Glutamatergic neuron (in vitro differentiated cells): ENCODE measurements at places on chromosomes 13 and 19. TPM values are rescaled to one million over a fixed set of nuclear protein-coding genes. Genes with fewer than 3 reads are reported as not detected.

DNA sequence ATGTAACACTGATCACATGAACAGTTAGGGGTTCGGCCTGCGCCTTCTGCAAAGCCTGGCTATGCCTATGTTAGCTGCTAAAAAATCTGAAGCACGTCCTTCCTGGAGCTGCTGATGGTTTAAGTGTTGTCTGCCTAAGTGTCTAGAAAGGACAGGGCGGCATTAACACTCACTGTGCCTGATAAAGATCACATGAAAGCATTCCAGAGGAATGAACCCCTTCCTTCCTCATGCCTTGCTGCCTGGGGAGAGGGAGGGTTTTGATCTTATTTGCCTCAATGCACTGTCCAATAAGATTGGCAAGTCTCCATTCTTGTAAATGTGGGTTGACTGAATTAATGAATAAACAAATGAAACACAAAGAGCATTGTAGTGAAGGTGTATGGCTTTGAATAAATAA, 5.2 kb downstream of the DOCK9 start:
- no peak overlapping the region for H3K4me3 ChIP-seq
- H3K27ac ChIP-seq, result no peak overlapping the region
- H3K36me3 ChIP-seq, result no peaks in the 10 kb centered on the region
- H3K27me3 ChIP-seq, result peaks cover 2% of the 10 kb centered on the region

Gene ZNF486
- total RNA-seq, result 69.8 TPM

DNA sequence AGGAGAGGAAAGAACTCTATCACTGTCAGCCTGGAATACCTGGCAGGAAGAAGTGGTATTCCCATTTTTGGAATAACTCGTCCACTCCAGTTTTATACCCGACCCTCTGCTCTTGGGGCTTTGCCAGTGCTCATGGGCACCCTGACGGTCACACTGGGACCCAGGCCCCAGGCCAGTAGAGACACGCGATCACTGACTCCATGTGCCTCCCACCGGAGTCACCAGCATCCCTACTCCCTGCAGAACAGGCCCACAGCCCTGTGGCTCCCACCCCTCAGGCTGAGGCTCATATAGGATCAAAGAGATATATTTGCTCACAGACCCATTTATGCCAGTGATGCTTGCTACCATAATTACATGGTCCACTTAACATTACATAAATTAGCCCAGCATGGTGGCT, 3.5 kb downstream of the GRTP1 start:
- H3K27ac ChIP-seq, result no peak overlapping the region
- no peaks in the 10 kb centered on the region for H3K27me3 ChIP-seq
- no peak for DNase-seq
- H3K36me3 ChIP-seq, result no peaks in the 10 kb centered on the region
- H3K4me1 ChIP-seq, result peaks cover 4% of the 10 kb centered on the region

- H3K4me3 ChIP-seq, result no peak overlapping the region
- H3K36me3 ChIP-seq, result no peaks in the 10 kb centered on the region
- H3K27me3 ChIP-seq, result peaks cover 5% of the 10 kb centered on the region
- H3K27ac ChIP-seq, result no peak overlapping the region
- no peak for DNase-seq
These were observed 515.3 kb downstream of the IRS2 start for GRCh38 chr13:109271061-109271460.

GRCh38 chr19:17357724-17358123, 19.4 kb downstream of the PLVAP start:
- DNase-seq, result no peak
- H3K27me3 ChIP-seq, result peaks cover 7% of the 10 kb centered on the region
- no peak overlapping the region for H3K27ac ChIP-seq
- no peaks in the 10 kb centered on the region for H3K36me3 ChIP-seq

- H3K4me1 ChIP-seq, result no peaks in the 10 kb centered on the region
- H3K4me3 ChIP-seq, result no peak overlapping the region
- peaks cover 15% of the 10 kb centered on the region for H3K27me3 ChIP-seq
- no peak overlapping the region for H3K27ac ChIP-seq
These were observed 52.0 kb upstream of the SPACA7 start for GRCh38 chr13:112324116-112324515.

- peaks cover 4% of the 10 kb centered on the region for H3K36me3 ChIP-seq
- H3K4me3 ChIP-seq, result no peak overlapping the region
- H3K4me1 ChIP-seq, result no peaks in the 10 kb centered on the region
- no peak overlapping the region for H3K27ac ChIP-seq
These were observed 27.5 kb downstream of the VRK3 start for GRCh38 chr19:49997709-49998108.

- H3K4me1 ChIP-seq, result peaks cover 4% of the 10 kb centered on the region
- peaks cover 6% of the 10 kb centered on the region for H3K27me3 ChIP-seq
- H3K4me3 ChIP-seq, result no peak overlapping the region
- no peak for DNase-seq
- H3K36me3 ChIP-seq, result no peaks in the 10 kb centered on the region
These were observed 4.7 kb upstream of the PGLS start for GRCh38 chr19:17506745-17507144.

Gene CCDC194
- not detected for total RNA-seq

DNA sequence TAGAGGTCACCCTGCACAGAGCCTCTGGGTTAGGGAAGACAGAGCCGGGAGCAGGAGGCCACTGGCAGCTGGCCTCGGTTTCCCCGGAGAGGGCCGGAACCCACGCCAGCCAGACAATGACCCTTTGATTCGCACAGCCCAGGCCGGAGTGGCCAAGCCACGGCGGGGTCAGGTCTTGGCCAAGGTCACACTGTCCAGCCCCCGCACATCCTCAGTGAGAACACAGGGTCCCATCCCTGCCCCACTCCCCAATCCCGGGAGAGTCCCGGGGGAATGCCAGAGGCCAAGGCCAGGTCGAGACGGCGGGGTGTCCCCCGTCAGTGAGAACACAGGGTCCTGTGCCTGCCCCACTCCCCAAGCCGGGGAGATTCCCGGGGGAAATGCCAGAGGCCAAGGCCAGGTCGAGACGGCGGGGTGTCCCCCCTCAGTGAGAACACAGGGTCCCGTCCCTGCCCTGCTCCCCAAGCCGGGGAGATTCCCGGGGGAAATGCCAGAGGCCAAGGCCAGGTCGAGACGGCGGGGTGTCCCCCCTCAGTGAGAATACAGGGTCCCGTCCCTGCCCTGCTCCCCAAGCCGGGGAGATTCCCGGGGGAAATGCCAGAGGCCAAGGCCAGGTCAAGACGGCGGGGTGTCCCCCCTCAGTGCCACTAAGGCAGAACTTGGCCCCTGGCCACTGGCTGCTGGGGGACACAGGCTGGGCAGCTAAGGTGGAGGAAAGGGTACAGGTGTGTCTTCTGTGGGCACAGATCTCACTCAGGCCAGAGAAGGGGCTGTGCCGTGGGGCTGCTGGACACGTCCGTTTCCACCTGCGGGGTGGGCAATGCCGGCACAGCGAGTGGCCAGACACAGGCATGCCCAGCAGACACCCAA, 1.7 kb upstream of the FSTL3 start:
- H3K27ac ChIP-seq, result no peak overlapping the region
- peaks cover 5% of the 10 kb centered on the region for H3K4me1 ChIP-seq
- peaks cover 11% of the 10 kb centered on the region for H3K27me3 ChIP-seq

- no peak overlapping the region for H3K4me3 ChIP-seq
- no peaks in the 10 kb centered on the region for H3K4me1 ChIP-seq
- no peak for DNase-seq
These were observed 96.8 kb upstream of the VSTM2B start for GRCh38 chr19:29429021-29429420.

DNA sequence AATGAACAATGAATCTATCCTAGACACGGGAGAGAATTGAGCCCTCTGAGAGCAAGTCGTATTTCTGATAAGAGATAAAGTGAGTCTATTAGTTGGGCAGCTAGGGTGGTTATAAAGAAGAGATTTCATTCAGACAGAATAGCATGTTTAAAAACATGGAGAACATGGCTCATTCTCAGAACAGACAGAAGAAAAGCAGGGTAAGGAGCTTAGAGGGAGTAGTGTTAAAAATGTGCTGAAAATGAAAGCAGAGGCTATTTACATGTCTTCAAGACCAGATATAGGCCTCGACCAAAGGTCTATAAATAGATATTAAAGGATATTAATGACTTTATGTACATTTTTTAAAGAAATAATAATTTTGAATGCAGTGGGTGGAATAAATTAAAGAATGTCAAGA, 149.5 kb downstream of the SLITRK1 start:
- H3K36me3 ChIP-seq, result no peaks in the 10 kb centered on the region
- H3K4me3 ChIP-seq, result no peak overlapping the region
- no peak for DNase-seq

Gene ZNF749
- 23.3 TPM for total RNA-seq

- H3K27ac ChIP-seq, result no peak overlapping the region
- H3K36me3 ChIP-seq, result peaks cover 4% of the 10 kb centered on the region
- peaks cover 15% of the 10 kb centered on the region for H3K4me1 ChIP-seq
- no peaks in the 10 kb centered on the region for H3K27me3 ChIP-seq
These were observed 34.3 kb upstream of the PCDH8 start for GRCh38 chr13:52882785-52883184.

Gene PTPRH
- 7.4 TPM for total RNA-seq

DNA sequence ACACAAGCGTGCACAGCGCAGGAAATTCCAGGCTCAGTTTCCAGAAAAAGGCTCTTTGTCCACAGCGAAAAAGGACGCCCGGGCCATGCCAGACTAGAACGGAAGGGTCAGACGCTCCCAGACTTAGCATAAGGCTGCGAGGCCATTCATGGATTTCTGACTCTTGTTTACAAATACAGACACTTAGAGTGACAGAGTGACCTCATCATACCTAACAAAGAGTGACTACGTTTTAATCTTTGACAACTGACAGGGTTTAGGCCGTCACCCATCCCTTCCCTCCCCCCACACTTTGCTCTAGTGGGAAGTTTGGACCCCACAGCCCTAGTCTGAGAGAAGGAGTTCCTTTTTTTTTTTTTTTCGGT, 418 bp upstream of the ZNF709 start:
- H3K4me1 ChIP-seq, result peaks cover 2% of the 10 kb centered on the region
- no peaks in the 10 kb centered on the region for H3K36me3 ChIP-seq
- peak overlapping the region; percentile 93 for H3K27ac ChIP-seq
- no peak for DNase-seq

Gene PEG3
- 11.6 TPM for total RNA-seq

DNA sequence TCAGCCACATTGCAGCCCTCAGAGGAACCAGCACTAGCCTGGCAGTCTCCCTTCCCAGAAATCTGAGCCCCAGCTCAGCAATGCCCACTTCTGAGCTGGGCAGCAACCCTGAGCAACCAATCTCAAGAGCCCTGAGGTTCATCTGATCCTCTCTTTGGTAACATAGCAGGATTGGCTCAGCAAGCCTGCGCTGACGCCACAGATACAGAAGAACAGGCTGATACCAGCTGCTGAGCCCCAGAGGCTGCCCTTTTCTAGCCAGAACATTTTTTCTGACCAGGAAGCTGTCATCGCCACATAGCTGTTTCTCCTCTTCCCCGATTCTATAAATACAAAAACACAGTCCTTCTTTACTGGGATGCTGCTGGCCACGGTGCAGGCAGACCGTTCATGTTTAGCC, 59.8 kb downstream of the TRPM4 start:
- peaks cover under 1% of the 10 kb centered on the region for H3K27me3 ChIP-seq
- DNase-seq, result no peak
- no peaks in the 10 kb centered on the region for H3K36me3 ChIP-seq
- H3K4me1 ChIP-seq, result no peaks in the 10 kb centered on the region
- H3K4me3 ChIP-seq, result no peak overlapping the region

GRCh38 chr13:101520672-101521071, 68.2 kb downstream of the ITGBL1 start:
- DNase-seq, result no peak
- H3K27ac ChIP-seq, result no peak overlapping the region
- H3K36me3 ChIP-seq, result no peaks in the 10 kb centered on the region
- H3K27me3 ChIP-seq, result peaks cover 2% of the 10 kb centered on the region

GRCh38 chr19:7801020-7801570, 28.9 kb upstream of the EVI5L start:
- H3K27me3 ChIP-seq, result peaks cover 6% of the 10 kb centered on the region
- no peak overlapping the region for H3K4me3 ChIP-seq
- peaks cover 5% of the 10 kb centered on the region for H3K4me1 ChIP-seq
- H3K27ac ChIP-seq, result no peak overlapping the region
- H3K36me3 ChIP-seq, result peaks cover 9% of the 10 kb centered on the region
- DNase-seq, result no peak

DNA sequence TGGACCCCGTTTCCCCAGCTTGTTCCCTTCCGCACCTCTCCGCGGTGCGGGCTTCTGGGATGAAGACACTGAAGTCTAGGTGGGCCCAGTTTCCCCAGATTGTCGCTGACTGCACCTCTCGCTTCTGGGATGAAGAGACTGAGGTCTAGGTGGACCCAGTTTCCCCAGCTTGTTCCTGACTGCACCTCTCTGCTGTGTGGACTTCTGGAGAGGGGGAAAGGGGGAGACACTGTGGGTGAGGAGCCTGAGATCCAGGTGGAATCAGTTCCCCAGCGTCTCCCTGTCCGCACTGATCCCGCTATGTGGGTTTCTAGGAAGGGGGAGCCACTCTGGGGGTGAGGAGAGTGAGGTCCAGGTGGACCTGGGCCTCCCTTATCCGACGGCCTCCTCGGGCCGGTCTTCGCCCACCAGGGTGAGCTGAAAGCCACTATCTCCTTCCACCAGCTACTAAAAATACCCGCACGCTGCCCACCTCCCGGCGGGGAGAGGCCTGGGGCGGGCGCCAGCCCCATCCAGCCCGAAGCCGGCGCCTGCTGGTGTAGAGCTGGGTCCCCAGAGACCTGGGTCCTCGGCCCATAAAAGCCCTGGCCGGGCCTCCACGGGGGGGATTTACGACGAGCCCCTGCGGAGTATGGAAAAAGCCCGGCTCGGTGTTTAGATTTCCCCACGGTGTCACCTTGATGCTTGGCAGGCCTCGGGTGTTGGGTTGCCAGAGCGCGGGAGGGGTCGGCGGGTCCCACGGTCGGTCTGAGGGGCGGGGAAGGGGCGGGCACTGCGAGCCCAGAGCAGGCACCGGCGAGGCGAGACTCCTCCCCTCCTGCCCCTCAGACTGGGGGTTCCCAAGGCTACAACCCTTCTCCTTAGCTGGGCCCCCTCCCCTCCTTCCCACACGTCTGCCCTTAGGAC, 10.6 kb downstream of the FUT6 start:
- H3K27me3 ChIP-seq, result peaks cover 10% of the 10 kb centered on the region
- peak overlapping the region; percentile 87 for H3K4me3 ChIP-seq
- H3K27ac ChIP-seq, result peak overlapping the region; percentile 94
- peak; percentile 62 for DNase-seq

DNA sequence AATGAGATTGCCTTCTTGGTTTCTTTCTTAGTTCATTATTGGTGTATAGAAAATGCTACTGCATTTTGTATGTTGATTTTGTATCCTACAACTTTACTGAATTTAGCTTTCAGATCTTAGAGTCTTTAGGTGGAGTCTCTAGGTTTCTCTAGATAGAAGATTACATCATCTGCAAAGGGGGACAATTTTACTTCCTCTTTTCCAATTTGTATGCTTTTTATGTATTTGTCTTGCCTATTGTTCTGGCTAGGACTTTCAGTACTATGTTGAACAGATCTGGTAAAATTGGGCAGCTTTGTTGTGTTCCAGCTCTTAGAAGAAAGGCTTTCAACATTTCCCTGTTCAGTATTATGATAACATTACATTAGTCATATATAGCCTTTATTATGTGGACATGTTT, 101.0 kb upstream of the SPRY2 start:
- H3K4me1 ChIP-seq, result no peaks in the 10 kb centered on the region
- no peak overlapping the region for H3K27ac ChIP-seq
- no peak for DNase-seq
- no peak overlapping the region for H3K4me3 ChIP-seq
- H3K27me3 ChIP-seq, result peaks cover 4% of the 10 kb centered on the region
- H3K36me3 ChIP-seq, result no peaks in the 10 kb centered on the region

Gene ARGLU1
- 129 TPM for total RNA-seq

GRCh38 chr13:50200988-50201387, 185.7 kb downstream of the KCNRG start:
- H3K27me3 ChIP-seq, result peaks cover 9% of the 10 kb centered on the region
- peaks cover 45% of the 10 kb centered on the region for H3K4me1 ChIP-seq
- H3K36me3 ChIP-seq, result no peaks in the 10 kb centered on the region
- no peak overlapping the region for H3K4me3 ChIP-seq
